Globus pallidus (tissue), 1 donor: ENCODE measurements at places on chromosomes 1 and 21.
A peak's percentile ranks its signal among the peaks of the same experiment; 100 is the strongest.

DNA sequence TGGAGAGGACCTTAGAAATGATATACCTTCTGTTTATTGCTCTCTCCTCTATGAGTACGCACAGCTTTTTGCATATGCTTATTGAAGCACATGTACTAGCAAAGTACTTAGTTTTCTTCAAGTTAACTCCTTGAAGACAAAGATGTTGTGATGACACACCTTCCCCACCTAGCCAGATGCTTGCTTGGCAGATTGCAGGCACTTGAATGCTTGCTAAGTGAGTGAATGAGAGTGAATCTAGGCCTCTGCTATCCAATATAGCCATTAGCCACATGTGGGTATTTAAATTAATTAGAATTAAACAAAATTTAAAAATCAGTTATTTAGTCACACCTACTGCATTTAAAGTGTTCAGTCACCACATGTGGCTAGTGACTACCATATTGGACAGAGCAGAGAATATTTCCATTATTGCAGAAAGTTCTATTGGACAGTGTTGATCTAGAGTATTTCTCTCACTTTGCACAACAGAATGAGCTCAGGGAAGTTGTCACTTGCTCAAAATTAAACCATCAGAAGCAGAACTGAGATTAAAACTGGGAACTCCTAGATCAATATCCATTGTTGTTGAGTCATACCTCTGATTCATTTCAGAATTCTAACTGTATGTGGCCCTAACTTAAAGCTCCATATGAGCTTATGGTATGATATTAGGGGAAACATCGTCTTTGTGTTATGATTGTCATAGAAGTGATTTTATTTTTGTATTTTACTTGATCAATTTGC, 8.6 kb upstream of the EEIG2 start:
- no peak for DNase-seq

DNA sequence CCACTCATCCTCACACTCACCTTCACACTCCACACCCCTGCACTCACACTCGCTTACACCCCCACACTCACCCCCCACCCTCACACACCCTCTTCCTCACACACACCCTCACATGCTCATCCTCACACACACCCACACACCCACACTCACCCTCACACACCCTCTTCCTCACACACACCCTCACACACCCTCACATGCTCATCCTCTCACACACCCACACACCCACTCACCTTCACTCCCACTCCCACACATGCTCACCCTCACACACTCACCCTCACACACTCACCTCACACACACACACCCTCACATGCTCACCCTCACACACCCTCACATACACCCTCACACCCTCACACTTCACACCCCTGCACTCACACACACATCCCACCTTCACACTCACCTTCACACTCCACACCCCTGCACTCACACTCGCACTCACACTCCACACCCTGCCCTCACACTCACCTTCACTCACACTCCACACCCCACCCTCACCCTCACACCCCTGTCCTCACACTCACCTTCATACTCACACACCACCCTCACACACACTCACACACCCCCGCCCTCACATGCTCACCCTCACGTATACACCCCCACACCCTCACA, 42.6 kb upstream of the EDN2 start:
- no peak for DNase-seq

GRCh38 chr21:25561668-25562641, 45.3 kb downstream of the MRPL39 start:
- DNase-seq, result peak; percentile 29

DNA sequence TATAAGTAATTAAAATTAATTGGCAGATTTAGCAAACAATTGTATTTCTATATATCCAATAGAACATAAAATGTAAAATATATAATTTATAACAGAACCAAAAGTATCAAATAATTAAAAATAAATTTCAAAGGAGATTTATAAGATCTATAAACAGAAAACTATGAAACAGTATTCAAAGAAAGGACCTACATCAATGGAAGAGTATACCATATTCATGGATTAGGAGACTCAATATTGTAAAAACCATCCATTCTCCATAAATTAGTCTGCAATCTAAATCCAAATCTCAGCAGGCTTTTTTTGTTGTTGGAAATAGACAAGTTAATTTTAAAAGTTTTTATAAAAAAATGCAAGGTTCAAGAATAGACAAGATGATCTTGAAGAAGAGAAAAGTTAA, 149.0 kb upstream of the RUNX3 start:
- no peak for DNase-seq

DNA sequence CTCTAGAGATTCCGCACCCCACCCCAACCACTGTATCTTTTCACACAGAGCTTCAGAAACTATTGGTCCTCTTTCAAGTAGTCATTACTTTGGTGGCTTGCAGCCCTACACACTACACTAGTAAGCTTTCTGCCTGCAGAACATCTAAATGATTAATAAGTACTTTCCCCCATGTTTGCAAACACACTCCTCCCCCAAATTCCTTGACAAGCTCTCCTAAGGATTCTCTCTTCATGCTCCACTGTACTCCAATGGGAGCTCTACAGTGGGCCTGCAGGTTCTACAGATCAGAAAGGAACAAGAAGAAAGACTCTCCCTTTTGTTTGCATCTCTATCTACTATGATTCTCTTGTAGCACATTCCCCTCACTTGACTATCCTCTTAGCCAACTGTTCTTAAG, 16.3 kb upstream of the NUF2 start:
- no peak for DNase-seq

- no peak for DNase-seq
Observed at GRCh38 chr1:236389253-236389652, 4.8 kb upstream of the EDARADD start.

- DNase-seq, result no peak
Observed at GRCh38 chr1:71948561-71948960, 333.8 kb downstream of the NEGR1 start.

DNA sequence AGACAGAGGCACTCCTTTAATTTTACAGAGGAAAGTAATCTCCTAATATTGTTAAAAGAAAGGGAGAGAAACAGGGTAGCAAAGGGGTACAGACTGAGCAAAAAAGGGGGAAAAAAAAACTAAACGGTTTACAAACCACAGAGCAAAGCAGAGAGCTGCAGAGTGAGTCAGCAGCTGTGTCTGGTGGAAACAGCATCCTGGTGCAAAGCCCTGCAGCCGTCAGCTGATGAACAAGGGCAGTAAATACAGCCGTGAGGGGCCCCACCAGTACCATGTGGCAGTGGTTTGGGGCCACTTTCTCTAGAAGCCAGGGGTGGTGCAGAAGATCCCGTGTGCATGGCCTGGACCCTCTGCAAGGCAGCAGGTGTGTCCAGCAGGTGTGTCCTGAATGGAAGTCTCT, 111.3 kb downstream of the ERG start:
- DNase-seq, result no peak

DNA sequence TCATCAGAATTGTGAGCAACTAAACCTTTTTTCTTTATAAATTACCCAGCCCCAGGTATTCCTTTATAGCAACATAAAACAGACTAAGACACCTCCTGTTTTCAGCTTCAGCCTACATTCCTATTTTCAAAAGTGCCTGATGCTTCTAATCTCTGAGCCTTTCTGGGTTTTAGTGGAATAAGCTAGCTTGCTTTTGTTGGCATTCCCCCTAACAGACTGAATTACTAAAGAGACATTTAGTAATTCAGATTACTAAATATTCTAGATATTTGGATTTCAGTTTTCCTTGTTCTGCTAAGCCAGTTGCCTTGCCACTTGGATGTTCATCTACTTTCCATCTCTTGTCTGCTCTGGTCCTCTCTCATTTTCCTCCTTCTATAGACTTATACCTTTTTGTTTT, 10.5 kb upstream of the GNG12 start:
- DNase-seq, result no peak

- peak; percentile 39 for DNase-seq
Observed at GRCh38 chr1:116916533-116917445, 7.1 kb downstream of the PTGFRN start.

DNA sequence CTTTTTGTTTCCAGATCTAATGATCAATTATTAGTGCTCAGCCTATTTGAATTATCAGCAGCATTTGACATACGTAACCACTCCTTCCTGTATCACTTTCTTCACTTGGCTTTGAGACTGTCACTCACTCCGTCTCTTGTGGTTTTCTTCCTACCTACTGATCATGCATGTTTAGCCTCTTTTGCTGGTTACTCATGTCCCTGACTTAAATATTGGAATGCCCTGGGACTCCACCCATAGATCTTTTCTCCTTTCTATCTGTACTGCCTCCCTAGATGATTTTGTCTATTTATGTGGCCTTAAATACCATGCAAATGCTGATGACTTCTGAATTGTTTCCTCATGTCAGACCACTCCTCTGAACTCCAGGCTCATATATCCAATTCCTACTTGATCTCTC, 57.7 kb upstream of the PDE4B start:
- no peak for DNase-seq

DNA sequence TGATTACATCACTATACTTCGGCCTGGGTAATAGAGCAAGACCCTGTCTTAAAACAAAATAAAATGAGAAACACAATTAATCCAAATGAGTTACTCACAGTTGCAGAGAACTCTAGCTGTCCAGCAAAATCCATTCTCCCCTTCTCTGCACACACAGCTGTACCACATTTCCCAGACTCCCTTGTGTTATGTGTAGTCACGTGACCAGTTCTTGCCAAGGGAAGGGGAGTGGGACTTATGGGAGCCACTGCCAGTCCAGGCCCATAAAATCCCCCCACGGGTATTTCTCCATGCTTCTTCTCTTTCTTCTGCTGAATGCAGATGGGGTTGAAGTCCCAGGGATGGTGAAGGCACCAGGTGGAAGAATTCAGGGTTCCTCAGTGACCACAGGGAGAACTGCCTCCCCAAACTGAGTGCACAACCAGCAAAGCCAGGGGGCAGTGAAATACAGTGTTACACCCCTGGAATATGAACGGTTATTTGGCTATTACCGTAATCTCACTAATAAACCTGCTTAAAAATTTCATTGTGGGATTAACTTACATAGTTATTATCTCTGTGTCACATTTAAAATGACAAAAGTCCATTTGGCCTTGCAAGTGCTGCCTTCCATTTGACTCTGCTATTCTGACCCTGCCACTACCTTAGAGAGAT, 85.6 kb upstream of the FMN2 start:
- DNase-seq, result no peak

DNA sequence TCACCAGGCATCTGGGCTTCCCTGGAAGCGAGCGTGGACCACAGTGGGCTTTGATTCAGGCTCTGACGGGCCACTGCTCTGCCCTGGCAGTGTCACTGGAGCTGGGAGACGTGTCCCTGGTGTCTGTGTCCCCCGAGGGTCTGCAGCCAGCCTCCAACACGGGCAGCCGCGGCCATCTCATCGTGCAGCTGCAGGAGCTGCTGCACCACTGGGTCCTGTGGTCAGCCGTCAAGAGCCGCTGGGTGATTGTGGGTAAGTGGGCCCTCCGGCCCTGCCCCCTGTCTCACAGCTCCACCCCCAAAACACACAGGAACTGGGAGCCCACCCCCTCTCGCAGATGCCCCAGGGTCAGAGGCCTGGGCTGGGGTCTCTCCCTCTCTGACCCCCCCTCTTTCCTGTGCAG, 40.7 kb downstream of the DISP3 start:
- no peak for DNase-seq
